NCI-H146 (cell line): ENCODE measurements at places on chromosomes 7 and 10.

DNA sequence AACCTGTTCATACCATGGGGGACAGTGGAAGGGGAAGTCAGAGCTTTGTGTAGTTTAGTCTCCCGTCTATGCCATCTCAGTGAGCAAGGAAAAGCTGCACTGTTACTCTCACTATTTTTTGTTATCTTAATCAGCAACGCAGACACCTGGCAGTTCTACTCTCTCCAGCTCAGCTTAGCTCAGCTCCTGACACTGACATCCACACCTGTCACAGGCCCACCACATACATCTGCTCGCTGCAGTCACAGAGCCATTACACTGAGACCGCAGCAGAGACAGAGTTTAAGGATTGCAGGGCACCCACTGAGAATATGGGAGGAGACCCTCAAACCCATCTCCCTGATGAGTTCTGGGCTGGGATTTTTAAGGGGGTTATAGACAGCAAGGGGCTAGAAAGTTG, 257.3 kb upstream of the AKR1E2 start:
- no peak for DNase-seq

- DNase-seq, result no peak
These were observed 319.6 kb downstream of the ELMO1 start for GRCh38 chr7:37129035-37129425.

- DNase-seq, result no peak
These were observed 28.3 kb upstream of the CUL1 start for GRCh38 chr7:148670374-148670773.

- no peak for DNase-seq
These were observed 42.8 kb downstream of the FBXL13 start for GRCh38 chr7:103031781-103032180.

DNA sequence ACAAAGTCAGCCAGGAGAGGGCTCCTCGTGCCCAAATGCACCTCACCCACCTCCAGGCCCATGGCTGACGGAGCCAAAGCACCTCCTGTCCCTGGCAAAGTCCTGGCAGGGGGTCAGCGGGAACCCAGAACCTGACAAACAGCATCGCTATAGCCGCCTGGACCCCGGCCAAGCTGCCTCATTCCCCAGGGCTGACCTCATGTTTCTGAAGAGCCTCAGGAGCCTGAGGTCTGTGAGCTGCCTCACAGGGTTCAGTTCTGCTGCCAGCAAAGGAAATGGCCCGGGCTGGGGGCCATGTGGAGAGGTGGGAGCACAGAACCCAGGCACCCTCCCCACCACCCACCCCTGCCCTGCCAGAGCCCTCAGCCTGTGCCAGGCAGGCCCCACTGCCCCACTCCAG, 4.2 kb upstream of the NANOS1 start:
- peak; percentile 25 for DNase-seq

DNA sequence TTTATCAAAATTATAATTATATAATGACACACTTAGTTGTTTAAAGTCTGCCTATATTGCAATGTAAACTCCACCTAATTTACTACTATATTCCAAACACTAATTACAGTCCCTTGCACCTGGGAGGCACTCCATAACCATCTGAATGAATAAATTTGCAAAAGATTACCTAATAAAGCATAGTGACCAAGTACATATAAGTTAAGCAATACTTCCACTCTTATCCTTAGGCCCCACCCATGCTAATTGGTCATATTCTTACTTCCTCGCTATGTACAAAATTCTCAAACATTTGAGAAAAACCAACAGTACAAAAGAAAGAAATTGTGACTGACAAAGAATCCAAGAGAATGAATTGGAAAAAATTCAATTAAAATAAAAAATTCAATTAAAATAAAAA, 65.3 kb downstream of the ZFAND4 start:
- no peak for DNase-seq

DNA sequence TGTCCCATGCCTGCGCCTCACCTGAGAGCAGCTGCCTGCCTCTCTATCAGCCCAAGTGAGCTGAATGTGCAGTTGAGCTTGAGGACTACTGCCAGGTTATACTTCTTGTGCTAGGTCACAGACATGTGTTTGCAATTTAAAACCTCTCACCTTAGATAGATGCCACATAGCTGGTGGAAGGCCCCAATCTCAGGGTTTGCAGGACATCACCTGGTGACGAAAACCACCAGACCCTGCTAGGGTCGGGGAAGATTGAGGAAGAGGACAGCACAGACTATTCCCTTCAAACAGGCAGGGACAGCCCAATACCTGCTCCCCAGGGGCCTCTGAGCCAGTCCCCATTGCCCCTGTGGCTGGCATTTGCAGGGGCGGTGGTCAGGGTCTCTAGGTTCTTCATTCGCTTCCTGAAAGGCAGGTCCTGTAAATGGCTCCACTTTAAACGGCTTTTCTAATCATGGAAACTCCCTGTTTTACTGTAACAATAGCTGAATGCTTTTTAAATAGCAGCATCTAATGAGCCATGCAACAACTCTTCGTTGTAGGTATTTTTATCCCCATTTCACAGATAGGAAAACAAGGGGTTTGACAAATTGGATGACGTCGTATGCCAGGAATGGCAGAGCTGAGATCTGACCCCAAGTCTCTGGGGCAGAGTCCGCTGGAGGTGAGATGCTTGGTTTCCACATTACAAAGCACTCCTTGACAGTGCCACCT, 80.1 kb downstream of the EMX2 start:
- DNase-seq, result no peak

GRCh38 chr10:14060320-14061070, 270.2 kb downstream of the FRMD4A start:
- no peak for DNase-seq

- no peak for DNase-seq
These were observed 97.5 kb downstream of the CXCL12 start for GRCh38 chr10:44287408-44287807.

- no peak for DNase-seq
These were observed 110.2 kb downstream of the ELAPOR2 start for GRCh38 chr7:86949052-86949778.

GRCh38 chr10:48199580-48200377, 74.7 kb downstream of the FRMPD2 start:
- DNase-seq, result no peak
